Activated gamma-delta T cell treated with anti-CD3 and anti-CD28 coated beads, Interleukin-2, amount 50 U/mL, for 16 hours (primary cell): ENCODE measurements at places on chromosomes 2 and 18.

DNA sequence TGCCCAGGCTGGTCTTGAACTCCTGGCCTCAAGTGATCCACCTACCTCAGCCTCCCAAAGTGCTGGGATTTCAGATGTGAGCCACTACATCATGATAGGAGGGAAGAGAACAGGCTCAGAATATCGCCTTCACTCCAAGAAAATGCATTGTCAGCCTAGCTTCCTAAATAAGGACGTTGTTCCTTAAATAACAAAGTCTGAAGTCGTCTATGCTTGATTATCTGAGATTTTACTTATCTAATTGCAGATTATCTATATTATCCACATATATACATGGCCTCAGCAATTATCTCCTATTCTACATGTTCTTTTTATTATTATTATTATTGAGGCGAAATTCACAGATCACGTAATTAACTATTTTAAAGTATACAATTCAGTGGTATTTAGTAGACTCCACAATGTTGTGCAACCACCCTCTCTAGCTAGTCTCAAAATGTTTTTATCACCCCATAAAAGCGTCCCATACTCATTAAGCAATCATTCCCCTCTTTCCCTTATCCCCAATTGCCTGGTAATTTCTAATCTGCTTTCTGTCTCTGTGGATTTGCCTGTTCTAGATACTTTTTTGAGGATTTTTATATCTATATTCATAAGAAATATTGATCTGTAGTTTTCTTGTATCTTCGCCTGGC, 95.1 kb upstream of the RFX8 start:
- DNase-seq: no peak

DNA sequence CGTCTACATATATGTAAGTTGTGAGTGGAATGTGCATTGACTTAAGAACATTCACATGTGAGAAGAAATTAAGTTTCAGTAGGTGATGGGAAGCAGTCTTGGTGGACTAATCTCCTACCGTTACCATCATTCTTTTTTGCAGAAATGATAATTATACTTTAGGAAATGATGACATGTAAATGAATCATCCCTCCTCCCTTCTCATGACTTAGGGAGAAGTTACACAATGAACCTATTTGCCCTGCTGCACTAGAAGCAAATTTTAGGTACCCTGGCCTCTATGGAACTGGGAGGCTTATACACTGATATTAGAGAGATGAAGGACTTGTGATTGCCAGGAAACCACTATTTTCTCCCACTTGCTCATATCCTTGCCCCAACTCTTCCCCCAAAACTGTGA, 214.2 kb downstream of the CALCRL start:
- no peak for DNase-seq

- DNase-seq: no peak
Measured at GRCh38 chr2:54551123-54551756, 95.1 kb downstream of the SPTBN1 start.

DNA sequence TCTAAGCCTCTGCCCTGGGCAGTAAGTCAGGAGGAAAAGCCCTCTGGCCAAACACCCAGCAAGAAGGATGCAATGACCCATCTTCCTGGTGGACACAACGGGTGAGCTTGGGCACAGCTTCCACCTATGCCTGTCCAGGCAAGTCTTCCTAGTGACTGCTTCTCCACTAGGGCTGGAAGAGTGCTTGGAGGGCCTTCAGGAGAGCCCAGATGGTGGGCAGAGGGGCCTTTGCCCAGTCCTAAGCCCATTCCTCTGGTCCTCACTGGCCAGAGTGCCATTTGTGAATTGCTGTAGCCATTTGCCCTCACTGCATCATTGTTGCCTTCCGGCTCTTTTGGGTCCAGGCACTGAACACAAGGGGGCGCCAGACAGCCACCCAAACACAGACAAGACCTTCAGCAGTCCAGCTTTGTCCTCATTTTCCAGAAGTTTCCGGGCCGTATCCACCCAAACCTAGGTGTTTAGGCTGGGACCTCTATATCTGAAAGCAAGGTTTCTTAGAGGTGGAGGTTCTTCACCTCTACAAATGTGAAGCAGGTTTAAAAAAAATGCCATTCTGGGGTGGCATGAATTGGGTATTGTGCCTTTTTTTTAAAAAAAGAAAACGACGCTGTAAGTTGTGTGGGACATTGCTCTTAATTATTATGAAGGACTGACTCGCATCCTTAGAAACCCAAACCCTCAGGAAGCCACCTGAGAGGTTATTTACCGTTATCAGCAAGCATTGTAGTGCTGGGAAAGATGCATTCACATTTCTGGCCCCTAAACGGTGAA, 29.5 kb downstream of the PAX8 start:
- DNase-seq: peak; percentile 65

DNA sequence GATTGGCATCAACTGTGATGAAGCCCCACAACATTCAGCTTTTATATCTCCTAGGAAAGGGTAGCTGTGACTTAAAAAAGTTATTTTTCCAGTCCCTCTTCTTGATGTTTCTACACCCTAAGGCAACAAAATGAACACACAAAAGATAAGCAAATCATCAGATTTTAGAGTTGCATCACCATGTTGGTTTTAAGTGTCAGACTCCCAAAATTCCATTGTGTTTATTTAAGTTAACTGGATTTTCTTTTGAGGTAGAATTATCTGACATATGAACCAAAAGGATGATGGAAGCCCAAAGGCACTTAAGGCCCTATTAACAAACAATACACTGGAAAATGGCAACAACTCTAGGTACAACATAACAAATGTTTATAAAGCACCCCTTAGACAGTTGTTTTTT, 261.7 kb upstream of the SLC39A10 start:
- DNase-seq: no peak

- no peak for DNase-seq
Measured at GRCh38 chr2:236179236-236180075, 11.3 kb upstream of the GBX2 start.
